ENCODE measurements at places on chromosomes 11 and 22.

DNA sequence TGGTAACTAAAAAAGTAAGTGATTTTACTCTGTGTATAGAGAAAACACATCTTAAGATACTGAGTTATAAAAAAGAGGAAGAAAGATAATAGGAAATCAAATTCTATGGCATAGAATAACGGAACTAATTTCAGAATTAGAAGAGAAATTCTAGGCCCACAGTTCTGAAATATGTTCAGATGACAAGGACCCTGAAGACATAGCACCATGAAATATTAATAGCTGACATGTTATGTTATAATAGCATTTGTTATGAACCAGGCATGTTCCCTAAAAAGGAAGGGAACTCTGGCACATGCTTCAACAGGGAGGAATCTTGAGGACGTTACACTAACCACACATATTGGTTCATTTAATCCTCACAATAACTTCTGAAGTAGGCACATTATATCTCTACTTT lies 32.7 kb downstream of the PRDM10 start:
- DNase-seq = no peak

- peak; percentile 76 for DNase-seq
These were observed 31.0 kb downstream of the MCM5 start for GRCh38 chr22:35430897-35431322.

DNA sequence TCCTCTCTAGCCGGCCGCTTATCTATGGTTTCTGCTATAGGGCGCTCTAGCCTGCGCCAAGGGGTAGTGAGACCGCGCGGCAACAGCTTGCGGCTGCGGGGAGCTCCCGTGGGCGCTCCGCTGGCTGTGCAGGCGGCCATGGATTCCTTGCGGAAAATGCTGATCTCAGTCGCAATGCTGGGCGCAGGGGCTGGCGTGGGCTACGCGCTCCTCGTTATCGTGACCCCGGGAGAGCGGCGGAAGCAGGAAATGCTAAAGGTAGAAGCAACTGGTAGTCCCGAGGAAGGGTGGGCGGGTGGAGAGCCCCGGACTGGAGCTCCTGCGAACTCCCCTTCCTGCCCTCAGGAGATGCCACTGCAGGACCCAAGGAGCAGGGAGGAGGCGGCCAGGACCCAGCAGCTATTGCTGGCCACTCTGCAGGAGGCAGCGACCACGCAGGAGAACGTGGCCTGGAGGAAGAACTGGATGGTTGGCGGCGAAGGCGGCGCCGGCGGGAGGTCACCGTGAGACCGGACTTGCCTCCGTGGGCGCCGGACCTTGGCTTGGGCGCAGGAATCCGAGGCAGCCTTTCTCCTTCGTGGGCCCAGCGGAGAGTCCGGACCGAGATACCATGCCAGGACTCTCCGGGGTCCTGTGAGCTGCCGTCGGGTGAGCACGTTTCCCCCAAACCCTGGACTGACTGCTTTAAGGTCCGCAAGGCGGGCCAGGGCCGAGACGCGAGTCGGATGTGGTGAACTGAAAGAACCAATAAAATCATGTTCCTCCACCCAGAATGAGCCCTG lies at the start of the genes LBHD1 and UQCC3:
Gene LBHD1 (minus strand): TSS at position 660 of the 782 bp plus-strand sequence. CDS start 2,236 bp downstream, outside the sequence.
Gene UQCC3 (plus strand): TSS at position 66 of the 782 bp plus-strand sequence. CDS start 73 bp downstream, at position 139.
- peak; percentile 57 for DNase-seq

DNA sequence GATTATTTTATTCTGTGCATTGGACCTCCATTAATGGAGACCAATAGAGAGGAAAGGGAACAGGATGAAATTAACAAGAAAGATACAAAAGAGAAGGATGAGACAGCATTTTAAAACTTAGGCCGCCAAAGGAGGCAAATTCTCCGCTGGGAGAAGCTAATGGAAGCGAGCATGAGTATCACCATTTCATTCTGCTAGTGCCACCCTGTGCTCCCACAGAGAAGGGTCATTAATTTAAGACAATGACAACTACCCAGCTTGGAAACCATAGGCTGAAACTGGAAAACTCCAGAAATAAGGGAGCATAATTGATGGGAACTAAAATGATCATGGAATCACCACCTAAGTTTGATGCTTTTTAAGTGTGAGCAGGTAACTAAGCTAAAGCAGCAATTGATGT lies 69.2 kb downstream of the SLC36A4 start:
- DNase-seq = no peak

- no peak for DNase-seq
These were observed 3.6 kb upstream of the SLCO2B1 start for GRCh38 chr11:75147191-75147874.

GRCh38 chr11:26062660-26063059 lies 269.3 kb upstream of the ANO3 start:
- DNase-seq = no peak

DNA sequence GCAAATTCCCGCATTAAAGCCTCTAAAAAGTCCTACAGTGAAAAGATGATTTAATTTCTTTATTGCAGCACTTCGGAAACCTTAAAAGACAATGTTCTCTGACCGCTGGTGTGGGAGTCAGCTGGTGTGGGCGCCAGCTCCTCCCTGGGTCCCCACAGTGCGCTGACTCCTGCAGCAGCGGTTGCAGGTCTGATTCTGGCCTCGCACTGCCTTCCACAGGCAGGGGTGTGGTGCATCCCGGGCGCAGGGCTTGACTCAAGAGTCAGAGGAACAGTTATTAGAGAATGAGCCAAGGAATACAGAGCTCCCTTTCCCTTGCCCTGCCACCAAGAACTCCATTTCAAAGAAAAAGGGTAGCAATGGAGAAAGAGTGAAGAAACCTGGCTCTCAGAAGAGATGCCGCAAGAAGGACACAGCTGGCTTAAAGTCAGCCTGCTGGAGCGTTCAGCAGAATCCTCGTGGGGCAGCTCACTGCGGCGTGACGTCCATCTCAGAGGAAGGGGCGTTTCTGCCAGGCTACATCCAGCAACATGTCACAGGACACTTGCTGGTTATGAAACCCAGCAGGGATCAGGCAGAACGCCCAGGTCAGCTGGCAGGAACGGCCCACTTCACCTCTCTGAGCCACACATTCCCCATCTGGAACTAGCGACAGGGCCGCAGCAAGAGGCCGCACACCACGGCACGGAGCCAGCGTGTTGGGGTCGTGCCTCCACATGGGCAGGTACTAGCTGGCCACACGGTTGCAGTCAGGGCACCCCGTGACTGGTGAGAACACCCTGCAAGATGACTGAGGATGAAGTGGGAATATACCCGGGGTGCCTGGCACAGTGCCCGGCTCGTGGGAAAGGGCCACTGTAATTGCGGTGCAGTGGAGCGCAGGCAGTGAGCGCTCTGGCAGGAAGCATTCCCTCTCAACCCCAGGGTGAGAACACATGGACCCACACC lies 18.1 kb upstream of the EFCAB6 start:
- no peak for DNase-seq

DNA sequence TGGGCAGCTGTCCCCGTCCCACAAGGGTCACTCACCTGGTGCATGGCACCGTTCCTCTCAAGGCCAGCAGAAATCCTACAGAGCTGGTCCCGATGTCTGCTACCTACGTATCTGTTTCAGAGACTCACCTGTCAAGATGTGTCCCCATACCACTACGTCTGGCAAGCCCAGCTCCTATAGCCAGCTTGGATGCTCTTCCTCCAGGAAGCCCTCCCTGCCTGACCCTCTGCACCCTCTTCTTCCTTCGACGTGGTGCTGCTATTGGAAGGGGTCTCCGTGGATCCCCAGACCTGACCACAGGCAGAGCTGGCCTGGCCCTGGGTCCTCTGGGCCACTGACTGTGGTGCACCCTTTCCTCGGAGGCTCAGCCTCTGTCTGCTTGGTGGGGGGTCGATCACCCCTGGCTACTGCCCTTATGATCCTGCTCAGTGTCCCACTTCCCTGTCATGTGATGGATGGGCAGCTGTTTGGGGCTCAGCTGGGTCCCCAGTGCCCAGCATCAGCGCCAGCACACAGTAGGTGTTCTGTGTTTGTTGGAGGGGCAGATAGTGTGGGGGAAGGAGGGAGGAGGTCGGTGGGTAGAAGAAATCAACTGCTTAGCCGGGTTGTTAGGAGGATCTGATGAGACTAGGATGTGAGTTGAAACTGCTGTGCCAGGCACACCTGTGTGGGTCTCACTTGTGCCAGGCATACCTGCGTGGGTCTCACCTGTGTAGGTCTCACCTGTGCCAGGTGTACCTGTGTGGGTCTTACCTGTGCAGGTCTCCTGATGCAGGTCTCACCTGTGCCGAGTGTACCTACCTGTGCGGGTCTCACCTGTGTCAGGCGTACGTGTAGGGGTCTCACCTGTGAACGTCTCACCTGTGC lies 21.7 kb upstream of the ARHGAP8 start:
- DNase-seq = no peak

GRCh38 chr11:120200677-120201076 lies 10.2 kb upstream of the OAF start:
- DNase-seq = no peak

GRCh38 chr11:12790861-12791616 lies 116.8 kb downstream of the TEAD1 start:
- no peak for DNase-seq

GRCh38 chr22:47850644-47851151 lies 1088.2 kb downstream of the TBC1D22A start:
- DNase-seq = no peak

DNA sequence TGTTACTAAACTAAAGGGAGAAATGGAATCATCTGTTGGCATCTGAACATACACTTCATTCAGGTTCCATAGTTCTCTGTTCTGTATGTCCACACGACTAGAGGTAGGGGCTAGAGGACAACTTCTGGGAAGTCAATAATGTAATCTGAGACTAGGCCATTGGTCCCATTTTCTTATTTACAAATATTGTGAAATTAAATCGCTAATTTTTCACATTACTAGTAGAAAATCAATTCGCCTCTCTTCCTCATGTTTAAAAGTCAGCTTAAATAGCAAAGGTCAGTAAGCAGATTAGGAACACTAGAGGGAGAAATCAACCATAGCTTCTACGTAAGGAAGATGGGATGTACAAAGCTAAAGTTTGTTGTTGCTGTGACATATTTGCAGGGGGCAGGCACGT lies 59.7 kb downstream of the CADM1 start:
- DNase-seq = no peak
